Activated CD8-positive, alpha-beta memory T cell treated with anti-CD3 and anti-CD28 coated beads for 1 hour (primary cell): ENCODE measurements at places on chromosomes 16 and 17.

- no peak for DNase-seq
These were observed 5.7 kb upstream of the ADAP2 start for GRCh38 chr17:30915833-30916611.

DNA sequence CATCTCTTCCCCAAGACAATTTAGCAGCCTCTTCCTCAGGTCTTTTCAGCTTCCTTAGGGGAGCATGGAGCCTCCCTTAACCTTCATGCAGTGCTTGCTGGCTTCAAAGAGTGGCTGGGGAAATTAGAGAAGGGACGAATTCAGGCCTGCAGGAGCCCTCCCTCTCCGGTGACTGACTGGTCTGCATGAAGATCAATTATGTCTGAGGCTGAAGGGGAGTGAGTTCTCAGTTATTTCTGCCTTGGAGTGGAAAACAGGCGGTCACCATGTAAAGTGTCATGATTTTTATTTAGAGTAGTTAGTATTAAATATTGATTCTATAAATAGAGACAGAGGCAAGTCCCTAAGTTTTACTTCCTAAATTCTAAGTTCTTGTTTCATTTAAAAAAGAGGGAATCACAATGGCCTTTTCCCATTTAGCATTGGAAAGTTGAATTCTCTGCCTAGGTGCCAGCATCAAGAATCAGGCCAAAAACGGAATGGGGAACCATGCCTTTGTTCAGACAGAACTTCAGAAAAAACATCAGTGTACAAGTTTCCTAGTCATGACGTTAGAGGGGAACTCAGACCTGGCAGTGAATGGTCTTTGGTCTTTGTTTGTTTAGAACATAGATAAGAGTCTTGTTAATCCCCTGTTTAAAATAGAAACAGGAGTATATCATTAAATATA, 4.4 kb downstream of the GABARAPL2 start:
- no peak for DNase-seq

- DNase-seq: no peak
These were observed 47.1 kb downstream of the SRCIN1 start for GRCh38 chr17:38558728-38559050.

- no peak for DNase-seq
These were observed 39.0 kb downstream of the ABCC1 start for GRCh38 chr16:15988268-15989013.
